ENCODE measurements at places on chromosomes 7 and 10.

- no peak for DNase-seq
Measured at GRCh38 chr7:139087212-139087611, 22.3 kb downstream of the ZC3HAV1 start.

- no peak for DNase-seq
Measured at GRCh38 chr10:5434017-5434753, 21.8 kb downstream of the NET1 start.

- no peak for DNase-seq
Measured at GRCh38 chr7:2497500-2498336, 21.5 kb upstream of the GRIFIN start.

DNA sequence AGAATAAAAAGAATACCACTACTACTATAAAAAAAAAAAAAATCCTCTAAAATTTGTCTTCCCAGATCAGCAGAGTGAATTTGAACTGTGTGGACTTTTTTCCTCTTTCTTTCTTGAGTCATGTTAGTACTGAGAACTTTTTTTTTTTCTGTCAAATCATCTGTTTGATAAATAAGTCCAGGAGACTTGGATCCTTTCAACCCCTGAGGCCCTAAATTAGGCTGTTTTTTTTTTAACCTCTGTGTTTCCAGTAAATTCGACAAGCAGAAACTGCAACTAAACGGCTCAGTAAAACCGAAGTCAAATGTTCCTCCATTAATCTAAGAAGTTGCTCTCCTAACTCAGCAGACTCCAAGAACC is 2.7 kb downstream of the MAP3K8 start:
- no peak for DNase-seq

DNA sequence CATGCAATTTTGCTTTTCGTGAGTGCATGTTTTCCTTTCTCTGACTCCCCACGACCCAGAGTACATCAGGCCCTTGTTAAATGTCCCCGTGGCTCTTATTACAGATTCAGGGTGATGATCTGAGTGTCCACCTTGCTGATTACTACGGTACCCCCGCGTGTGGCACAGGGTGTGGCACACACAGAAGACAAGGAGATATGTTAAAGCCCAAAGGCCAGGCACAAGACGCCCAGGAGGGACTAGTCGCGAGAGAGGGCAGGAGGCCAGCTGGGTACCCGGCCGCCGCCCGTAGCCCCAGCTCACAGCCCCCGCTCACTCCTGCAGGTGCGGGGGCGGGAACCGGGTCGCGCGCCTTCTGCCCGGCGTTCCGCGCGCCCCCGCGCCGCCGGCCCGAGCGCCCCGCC is 281 bp upstream of the EXOC6 start:
- no peak for DNase-seq

- no peak for DNase-seq
Measured at GRCh38 chr7:29297194-29297890, 102.8 kb downstream of the CHN2 start.

- DNase-seq = no peak
Measured at GRCh38 chr7:74318043-74318442, 28.8 kb downstream of the CLIP2 start.

DNA sequence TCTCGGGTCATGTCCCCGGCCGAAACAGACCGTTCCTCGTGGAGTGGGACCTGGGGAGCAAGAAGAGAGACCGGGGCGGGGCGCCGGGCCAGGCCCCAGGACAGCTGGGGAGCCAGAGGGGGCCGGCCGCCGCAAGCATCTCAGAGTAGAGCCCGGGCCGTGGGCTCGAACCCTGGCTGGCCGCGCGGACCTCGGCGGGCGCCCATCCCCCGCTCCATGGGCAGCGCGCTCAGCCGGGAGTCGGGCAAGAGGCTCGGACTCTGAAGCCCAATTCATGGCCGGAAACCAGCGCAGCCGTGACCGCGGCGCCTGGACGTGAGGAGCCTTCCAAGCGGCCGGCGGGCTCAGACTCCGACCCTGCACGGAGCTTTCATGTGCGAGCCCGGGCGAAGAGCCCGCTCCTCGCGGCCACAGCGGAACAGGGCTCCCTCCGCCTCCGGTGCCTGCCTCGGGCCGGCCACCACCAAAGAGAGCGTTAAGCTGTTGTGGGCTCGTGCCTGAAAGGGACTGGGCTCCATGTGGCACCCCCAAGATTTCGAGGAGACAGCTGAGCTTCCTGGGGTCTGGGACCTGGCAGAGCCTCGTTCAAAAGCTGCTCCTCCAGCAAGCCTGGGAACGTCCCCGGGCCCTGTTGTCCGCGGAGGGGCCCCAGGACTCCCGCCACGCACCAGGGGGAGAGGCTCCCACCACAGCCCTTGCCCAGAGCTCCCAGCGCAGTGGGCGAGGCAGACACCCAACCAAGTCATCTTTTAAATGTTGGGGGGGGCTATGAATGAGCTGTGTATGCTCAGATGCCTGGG is 757 bp upstream of the GRID1 start:
- no peak for DNase-seq

DNA sequence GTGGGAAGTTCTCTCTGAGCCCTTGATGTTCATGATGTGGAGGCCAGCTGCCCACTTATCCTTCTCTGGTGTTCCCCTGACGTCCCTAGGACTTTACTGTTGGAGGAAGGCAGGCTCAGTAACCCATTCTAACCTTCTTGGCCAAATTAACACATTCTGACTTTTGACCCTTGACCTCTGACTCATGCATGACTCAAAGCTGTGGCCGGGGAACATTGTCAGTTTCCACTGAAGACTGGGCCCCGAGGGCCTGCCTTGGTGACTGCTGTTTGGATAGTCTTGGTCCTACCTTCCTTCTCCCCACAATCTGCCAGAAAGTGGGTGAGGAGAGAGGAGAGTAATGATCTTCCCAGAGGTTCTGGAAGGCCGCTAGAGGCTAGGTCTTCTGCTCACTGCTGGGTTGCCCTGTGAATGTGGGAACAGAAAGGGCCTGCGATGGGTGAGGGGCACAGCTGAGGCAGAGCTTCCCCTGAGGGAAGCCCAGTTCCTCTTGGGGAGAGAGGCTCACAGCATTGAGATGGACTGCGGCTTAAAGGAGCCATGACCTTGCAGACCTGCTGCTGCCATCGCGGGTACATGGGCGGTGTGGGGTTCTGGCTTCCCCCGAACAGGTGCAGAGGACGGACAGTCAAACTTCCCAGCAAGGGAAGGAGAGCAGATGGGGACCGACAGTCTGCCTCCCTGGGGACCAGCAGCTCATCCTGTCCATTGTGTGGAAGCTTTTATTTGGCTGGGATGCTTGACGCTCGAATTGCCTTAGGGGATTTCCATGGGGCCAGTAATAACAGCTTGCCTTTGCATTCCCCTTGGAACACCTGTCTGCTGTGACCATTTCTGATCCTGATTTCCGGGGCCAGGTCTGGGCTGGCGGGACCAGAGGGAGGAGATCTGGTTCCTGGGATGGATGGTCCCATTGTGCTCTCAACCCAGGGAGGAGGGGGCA is 43.8 kb downstream of the ADAMTS14 start:
- DNase-seq = no peak

DNA sequence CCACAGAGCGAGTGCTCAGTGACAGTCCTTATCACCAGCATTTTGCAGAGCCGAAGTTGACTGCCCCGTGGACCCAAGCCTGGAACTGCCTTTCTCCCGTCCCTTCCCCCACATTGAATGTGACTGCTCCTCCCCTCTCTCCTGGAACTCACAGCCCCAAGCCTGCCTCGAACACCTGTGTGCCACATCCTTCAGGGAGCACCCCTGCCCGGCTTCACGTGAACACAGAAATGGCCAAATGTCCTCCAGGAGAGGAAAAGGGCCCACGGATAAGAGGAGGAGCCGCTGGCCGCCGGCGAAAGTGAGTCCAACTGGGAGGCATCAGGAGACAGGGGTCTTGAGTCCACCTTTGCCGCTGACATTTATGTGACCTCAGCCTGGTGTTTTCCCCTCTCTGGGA is 16.2 kb downstream of the STX1A start:
- no peak for DNase-seq

DNA sequence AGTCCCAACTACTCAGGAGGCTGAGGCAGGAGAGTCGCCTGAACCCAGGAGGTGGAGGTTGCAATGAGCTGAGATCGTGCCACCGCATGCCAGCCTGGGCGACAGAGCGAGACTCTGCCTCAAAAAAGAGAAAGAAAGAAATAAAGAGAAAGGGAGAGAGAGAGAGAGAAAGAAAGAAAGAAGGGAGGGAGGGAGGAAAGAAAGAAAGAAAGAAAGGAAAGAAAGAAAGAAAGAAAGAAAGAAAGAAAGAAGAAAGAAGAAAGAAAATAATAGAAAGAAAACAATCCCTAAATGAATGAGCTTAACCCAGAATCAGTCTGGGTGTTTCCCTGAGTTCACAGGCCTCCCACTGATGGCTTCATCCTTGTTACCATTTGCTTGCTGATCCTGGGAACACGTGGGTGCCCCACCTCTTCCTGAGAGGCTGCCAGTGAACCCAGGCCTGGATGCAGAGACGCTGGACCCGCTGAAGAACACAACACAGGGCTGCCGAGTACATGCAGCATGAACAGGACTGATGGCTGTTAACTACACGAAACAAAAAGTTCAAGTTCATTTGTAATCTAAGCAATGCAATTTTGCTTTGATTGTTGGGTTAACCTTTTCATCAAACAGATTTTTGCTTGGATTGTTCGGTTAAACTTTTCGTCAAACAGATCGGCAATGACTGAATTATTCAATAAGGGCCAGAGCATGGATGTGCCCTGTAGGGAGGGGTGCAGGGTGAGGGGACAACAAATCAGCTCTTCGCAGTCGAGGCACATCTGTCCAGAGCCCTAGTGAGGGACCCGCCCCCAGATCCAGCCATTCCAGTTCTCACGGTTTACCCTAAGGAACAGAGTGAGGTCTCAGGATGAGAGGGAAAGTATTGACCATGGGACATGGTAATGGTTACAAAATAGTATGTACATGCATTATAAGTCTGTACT is 11.5 kb downstream of the NPFFR1 start:
- DNase-seq = no peak

DNA sequence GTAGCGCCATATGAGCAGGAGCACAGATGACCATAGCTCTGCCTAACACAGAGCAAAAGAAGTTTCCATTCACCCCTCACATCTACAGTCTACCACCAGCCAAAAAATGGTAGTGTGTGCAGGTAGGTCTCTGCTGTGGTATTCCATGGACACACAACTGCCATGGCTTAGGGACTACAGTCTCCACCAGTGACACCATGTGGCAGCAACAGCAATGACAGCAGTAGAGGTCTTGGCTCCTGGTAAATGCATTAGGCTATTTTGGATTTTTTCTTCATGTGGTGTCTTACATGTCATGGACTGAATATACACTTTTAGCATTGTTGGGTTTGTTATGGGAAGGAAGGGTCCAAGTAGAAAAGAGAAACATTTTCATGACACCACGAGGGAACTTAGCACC is 70.1 kb upstream of the CABCOCO1 start:
- no peak for DNase-seq

DNA sequence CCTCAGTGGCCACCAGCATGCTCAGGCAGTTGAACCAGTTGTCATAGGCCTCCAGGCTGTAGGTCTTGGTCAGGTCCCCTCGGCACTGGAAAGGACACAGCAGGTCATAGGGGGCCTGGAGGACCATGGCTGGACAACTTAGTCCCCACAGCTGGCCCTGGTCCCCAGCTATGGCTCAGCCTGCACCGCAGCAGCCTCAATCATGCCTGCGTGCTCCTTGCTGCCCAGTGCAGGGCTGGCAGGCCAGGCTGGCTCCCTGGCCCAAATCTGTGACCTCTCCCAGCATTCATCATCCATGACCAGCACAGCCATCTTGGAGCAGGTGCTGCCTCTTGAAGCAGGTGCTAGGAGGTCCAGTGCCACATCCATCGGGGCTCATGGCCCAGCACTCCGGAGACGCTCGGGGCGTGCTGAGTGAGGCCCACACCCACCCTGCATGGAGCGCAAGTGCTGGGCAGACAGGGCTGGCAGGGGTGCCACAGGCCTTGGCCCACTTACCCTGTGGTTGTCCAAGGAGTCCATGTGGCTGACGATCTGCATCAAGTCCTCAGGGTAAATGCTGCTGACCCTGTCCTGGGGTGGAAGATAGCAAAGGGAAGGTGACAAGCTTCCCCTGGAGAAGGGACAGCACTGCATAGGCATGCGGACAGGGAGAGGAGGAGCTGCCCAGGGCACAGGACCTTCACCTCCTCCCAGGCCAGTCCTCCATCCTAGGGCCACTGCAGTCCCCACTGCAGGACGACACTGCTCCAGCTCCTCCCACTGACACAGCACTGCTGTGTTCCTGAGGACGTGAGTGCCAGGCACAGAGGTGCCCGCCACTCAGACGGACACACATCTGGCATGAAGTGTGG is 61.7 kb downstream of the CSGALNACT2 start:
- DNase-seq = no peak

- no peak for DNase-seq
Measured at GRCh38 chr7:29569648-29570047, 6.0 kb downstream of the PRR15 start.

GRCh38 chr10:71729161-71729636 is 9.6 kb upstream of the C10orf105 start:
- no peak for DNase-seq

DNA sequence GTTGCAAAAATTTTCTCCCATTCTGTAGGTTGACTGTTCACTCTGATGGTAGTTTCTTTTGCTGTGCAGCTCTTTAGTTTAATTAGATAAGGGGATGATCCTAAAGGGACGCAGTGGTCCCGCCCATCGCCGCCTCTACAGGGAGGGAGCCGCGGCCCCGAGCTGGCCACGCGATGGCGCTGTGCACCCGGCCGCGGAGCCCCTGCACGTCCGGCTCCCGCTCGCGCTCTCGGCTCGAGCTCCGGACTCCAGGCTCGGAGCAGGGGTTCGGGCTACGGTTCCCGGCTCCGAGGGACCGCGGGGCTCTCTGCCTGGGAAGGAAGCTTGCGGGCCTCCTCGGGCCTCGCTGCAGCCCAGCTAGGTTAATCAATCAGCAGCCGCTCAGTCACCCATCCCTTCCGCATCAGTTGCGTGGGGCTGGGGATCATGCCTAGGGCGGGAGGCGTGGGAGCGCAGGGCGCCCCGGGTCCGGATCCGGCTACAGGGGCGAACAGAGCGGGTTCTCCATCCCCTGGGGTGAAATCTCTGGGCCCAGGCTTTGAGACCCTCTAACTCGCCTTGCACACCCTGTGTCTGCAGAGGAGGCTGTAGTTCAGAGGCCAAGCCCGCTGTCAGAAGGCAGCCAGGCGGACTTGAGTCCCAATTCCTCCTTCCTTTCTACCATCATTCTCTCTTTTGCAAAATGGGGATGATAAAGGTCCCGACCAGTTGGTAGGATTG is 97.9 kb downstream of the WDR11 start:
- peak; percentile 9 for DNase-seq

DNA sequence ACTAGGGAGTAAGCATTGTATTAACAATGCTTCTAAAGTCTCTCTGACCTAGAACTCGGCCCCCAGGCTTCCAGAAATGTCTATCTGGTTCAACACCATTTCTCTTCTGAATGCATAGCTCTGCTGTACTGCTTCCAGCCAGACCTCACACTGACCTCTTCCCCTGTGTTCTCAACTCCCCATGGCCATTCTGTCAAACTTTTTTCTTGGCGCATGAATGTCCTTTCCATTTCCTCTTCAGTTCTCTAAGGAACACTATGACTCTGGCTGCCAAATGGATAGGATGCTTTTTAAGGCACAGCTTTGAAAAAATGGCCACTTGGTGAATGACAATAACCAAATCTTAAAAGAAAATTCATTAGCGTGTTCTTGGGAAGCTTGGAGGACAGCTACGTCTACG is 425.8 kb downstream of the ETV1 start:
- no peak for DNase-seq

- DNase-seq = no peak
Measured at GRCh38 chr10:113455947-113456346, 96.9 kb upstream of the HABP2 start.
